Midbrain (tissue), 1 donor: ENCODE measurements at places on chromosomes 6 and 20.

DNA sequence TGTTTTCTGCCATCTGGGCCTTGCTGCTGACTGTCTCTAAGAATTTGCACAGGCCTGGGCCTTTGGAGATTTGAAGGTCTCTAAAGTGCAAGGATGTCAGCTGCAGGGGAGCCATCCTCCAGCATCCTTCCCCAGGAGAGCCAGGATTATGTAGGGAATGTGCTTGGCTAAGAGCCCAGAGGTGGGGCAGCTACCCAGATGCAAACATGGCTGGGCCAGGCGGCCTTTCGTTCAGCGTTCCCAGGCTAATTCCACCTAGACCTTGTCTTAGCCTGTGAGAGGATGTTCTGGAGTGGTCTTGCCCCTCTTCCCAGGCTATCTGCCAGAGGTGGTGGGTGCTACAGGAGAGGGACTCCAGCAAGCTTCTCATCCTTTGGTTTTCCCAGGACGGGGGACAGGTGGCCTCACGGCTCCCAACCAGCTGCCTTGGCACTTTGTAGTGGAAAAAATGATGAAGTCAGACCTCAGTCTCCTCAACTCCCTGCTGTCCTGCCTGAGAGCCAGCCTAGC, 7.7 kb upstream of the PTGIS start:
- DNase-seq, result no peak

DNA sequence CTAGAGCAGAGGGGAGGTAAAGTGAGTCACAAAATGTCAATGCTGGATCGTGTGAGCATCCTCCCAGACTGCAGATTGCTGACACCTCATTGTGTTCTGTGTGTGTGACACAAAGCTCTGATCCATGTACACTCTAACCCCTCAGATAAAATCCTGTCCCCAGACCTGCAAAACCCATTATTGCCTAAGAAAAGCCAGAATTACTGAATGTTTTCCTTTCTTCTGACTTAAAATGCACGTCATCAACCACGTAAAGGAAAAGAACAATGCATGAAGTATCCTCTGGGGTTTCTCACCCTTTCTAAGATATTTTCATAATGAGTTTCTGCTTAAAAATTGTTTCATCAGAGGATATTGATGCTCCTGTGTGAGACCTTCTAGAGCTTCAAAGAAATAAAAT, 218.0 kb upstream of the PREP start:
- DNase-seq, result no peak

- DNase-seq, result peak; percentile 51
Measured at GRCh38 chr6:16836144-16836981, 75.1 kb upstream of the ATXN1 start.

GRCh38 chr6:142842418-142843261, 102.3 kb downstream of the HIVEP2 start:
- no peak for DNase-seq

- no peak for DNase-seq
Measured at GRCh38 chr6:33339193-33339592, 21.6 kb upstream of the ZBTB22 start.

GRCh38 chr6:3861424-3861823, 12.3 kb downstream of the FAM50B start:
- no peak for DNase-seq

DNA sequence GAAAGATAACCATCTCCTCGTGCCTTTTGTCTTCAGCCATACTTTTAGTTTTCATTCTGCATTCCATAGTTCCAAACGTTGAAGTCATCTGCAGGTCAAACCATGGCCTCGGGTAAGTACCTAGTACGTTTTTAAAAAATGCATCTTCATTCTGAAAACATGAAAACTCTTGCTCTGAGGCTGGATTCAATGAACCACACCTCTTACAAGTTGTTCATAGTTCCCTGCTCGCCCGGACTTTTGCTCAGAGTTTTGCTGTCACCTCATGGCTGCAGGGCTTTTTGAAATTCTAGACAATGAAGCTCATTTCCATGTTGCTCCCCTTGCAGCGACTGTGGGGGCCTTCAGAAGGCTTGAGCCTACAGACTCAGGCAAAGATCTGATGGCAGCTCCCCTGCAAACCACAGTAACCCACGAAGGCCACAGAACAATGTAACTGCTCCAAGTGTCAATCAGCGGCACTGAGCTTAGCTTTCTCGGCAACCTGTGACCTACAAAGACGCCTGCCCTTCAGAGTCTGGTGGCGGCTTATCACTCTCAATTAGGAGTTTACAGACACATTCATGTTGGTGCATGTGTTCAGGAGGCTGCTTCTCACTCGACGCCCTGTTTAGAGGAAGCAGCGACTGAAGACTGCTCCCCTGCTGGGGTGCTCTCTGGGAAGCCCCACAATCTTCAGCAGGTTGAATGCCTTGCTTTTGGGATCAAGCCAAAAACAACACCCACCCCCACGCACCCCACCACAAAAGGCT, 61.2 kb downstream of the FOXC1 start:
- DNase-seq, result no peak

DNA sequence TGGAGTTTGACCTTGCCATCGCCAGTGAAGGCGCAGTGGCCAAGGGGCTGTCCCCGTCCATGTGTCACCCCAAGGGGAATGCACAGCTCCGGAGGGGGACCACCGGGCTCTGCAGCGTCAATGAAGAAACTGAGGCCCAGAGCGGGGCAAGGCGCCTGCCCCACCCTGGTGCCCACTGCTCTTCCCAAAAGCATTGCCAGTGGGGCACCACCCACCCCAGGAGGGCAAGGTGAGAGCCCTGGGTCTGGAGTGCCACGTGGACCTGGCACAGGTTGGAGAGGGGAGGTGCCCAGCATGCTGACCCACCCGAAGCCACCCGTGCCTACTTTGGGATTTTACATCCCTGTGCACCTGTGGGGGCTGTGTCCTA, 8.3 kb downstream of the NTSR1 start:
- DNase-seq, result no peak

DNA sequence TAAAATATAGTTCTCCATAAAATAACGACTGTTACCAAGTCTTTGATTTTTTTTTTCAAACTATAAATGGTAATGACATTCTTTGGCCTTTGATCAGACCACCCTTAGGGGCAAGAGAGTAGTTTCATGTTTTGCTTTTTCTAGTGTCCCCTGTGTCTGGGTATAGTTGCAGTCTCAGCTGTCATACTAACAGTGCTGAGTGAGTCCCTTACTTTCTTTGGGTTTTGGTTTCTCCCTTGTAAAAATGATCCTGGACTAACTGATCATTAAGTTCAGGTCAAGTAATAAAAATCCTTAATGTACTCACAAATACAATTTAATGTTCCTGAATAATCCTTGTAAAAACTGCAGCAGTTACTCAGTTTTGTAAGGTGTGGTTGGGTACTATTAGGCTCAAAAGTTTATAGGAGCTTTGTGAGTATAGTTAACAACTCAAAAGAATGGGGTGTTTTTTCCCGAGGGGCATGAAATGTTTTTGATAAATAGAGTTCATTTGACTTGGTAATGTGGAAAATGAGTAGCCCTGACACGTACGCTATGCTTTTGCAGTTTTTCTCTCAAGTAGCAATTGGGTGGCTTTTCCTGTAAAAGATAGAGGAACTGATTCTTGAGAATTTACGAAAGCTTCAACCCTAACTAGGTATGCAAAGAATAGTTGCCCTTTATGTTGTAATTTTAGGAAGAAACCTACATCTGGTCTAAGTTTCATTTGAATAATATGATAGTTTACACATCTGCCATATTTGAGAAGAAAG, 6.2 kb downstream of the PTPN1 start:
- no peak for DNase-seq

- no peak for DNase-seq
Measured at GRCh38 chr20:54148947-54149764, 24.6 kb downstream of the CYP24A1 start.

- no peak for DNase-seq
Measured at GRCh38 chr6:41064841-41065240, 7.3 kb downstream of the OARD1 start.

DNA sequence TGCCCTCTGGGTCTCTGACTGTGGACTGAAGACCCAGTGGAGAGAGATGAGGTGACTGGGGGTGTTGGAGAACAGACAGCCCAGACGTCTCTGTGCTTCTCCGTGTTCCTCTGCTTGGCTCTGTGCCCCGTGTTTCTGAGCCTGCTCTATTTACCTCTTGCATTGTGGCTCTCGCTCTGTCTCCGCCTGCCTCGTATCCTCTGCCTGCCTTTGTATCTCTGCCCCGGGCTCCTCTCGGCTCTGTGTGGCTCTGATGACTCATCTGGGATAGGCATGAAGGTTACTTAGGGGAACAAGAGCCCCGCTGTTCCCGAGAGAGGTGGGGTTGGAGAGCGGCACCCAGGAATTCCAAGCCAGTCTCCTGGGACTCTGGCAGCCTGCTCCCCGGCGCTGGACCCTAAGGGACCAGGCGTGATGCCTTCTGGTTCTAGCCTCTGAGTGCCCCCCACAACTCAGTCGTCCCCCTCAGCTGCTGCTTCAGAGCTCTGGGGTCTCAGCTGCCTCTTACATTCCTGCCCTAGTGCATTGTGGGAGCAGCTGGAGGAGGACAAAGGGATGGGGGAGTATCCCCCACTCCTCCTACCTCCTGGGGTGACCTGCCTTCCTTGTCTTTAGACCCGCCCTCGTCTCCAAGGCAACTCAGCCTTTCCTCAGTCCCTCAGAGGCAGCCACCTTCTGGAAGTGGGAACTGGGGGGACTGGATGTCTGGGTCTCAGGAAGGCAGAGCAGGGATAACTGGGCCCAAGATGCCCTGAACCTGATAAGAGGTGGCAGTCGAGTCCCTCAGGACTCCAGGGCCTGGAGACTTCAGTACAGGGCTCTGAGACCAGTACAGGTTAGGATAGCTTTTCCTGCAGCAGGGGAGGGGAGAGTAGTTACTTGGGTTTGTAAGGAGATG, 1.9 kb downstream of the DDR1 start:
- peak; percentile 69 for DNase-seq

- no peak for DNase-seq
Measured at GRCh38 chr20:16902662-16903061, 154.5 kb downstream of the OTOR start.

DNA sequence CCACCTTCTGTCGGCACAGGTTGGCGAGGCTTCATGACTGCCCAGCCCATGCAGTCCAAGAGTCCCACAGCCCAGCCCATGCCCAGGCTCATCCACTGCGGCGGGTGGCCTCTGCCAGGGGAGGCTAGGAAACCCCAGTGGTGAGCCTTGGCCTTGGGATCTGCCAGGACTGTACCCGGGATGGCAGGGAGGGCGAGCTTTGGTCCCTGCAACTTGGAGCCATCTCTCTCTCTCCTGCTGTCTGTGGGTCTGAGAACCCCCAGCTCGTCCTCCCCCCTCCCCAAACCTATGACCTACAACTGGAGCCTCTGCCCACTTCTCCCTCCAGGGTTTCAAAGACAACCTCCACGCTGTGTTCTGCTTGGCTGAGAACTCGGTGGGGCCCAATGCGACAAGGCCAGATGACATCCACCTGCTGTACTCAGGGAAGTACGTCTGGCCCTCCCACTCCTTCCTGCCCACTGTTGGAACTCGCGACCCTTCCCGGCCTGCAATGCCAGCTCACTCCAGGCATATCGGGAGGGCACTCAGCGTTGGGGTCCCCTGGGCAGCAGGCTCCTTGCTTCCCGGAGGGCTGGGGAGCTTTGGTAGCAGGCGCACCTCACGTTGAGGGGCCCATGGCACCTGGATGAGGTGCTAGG, 19.7 kb downstream of the NPEPL1 start:
- no peak for DNase-seq

GRCh38 chr6:123785039-123785438, 18.6 kb upstream of the NKAIN2 start:
- no peak for DNase-seq

DNA sequence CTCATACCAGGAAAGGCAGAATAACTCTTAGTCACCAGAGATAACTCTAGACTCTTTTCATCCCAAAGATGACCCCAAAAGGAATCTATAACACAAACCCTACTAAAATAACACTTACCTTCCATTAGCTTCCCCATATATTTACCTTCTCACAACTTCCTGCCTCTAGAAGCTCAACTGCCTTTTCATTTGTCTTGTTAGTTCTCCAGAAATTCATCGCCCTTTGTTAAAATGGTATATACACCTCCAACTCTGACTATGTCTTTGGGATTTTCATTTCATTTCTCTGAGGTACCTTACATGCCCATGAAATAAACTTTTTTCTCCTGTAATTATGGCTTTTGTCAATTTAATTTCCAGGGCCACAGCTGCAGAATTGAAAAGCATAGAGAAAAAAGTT, 33.5 kb downstream of the GCM1 start:
- no peak for DNase-seq

DNA sequence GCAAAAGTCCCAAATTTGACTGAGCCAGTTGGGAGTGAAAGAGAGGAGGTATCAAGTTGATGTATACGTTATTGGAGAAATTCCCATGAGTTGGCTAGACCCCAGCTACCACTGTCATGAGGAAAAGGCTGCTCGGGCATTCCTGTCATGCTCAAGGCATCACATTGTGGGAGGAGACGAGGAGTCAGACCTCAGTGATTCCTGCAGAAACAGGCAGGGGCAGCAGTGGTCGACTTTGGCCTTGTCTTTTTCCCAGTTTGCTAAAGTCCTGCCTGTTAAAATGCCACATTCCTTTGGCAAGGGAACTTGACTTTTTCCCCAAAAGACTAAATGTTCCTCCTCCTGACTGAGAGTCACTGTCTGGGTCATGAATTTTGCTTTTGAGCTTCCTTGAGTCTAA, 295.5 kb upstream of the HS3ST5 start:
- DNase-seq, result no peak

GRCh38 chr6:20200761-20201630, 11.3 kb downstream of the MBOAT1 start:
- DNase-seq, result no peak

DNA sequence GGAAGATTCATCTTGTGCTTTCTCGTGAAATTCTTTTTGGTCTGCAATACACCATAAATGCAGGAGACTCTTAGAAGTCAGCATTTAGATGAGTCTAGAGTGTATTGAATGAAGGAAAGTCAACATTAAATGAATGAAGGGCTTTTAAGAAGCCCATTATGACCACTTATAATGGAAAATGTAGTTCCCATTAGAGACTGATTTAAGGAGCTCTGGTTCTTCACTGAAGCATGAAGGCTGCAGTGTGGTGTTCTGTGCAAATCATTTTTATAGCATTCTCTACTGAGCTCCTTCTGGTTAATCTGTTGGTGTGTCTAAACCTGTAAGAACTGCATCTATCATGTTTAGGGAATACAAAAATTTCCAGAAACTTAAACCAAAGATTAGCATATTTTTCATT, 19.7 kb downstream of the NCOA7 start:
- no peak for DNase-seq

GRCh38 chr6:109381061-109381746, 1.1 kb downstream of the CD164 start:
- DNase-seq, result peak; percentile 57

- no peak for DNase-seq
Measured at GRCh38 chr6:166285233-166285632, 23.0 kb downstream of the PRR18 start.

DNA sequence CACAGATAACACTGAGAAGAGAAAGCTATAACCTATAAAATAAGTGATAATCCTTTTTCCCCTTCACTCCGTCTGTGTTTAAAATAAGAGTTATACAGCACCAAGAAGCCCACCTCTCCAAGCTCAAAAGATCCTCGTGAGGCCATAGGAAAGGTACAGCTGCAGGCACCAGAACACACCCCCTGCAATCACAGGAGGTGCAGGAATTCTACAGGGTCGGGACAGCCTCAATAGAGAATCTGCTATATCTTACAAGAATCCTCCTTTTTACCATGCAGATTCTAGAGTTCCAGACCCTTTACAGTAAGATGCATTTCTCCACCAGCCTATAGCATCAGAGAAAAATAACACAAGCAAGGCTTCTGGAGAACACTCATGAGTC, 5.0 kb upstream of the ADGRF1 start:
- DNase-seq, result no peak
